Stimulated activated CD4-positive, alpha-beta T cell treated with anti-CD3 and anti-CD28 coated beads, TNF-alpha, amount 100 ng/mL, for 24 hours (primary cell): ENCODE measurements at places on chromosomes 5 and 9.

- peak; percentile 16 for DNase-seq
Measured at GRCh38 chr5:147857302-147858129, 21.0 kb upstream of the SCGB3A2 start.

DNA sequence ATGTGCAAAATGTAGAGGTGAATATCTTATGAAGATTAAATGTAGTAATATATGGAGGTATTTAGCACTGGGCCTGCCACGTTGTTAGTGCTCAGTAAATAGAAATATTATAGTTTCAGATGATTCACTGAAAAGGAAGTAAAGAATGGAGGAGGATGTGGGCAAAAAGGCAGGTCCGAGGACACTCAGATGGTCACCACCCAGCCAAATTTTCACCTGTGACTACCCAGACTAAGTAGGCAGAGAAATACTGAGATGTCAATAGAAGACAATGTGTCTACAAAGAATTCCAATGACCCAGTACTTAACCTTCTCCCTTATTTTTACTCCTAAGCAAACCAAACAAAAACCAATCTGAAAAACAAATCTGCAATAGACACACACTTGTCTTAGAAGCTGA is 70.3 kb upstream of the ATP10B start:
- no peak for DNase-seq

DNA sequence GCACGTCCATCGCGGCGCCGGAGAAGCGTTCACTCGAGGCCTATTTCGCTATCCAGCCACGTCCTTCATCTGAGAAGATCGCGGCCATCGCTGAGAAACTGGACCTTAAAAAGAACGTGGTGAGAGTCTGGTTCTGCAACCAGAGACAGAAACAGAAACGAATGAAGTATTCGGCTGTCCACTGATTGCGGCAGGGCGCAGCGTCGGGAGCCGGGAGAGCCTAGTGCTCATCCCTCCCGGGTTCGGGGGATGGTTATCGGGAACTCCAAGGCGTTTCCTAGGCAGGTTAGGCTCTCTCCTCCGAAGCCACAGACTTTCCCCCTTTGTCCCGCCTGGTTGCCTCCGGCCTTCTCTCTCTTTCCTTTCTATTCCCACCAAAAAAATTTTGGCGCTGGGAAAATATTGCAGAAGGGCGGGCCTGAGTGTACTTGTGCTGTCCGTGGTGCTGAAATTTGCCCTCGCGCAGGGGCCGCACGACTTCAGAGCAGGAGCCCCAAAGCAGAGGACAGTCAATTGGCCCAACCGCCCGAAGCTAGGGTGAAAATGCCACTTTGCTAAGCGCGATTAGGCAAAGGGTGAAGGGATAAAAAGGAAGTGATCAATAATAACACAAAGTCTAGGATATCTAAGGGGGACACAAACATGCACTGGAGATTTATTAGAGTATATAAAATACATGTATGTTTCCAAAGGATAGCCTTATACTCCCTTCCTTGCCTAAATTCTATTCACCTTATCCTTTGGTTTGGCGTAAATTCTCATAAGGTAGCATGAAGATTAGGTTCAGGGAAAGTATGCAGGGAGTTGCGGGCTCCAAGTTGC is 1.8 kb downstream of the POU4F3 start:
- DNase-seq = peak; percentile 32

- DNase-seq = peak; percentile 62
Measured at GRCh38 chr5:181160152-181160754, 12.9 kb downstream of the OR2V2 start.

DNA sequence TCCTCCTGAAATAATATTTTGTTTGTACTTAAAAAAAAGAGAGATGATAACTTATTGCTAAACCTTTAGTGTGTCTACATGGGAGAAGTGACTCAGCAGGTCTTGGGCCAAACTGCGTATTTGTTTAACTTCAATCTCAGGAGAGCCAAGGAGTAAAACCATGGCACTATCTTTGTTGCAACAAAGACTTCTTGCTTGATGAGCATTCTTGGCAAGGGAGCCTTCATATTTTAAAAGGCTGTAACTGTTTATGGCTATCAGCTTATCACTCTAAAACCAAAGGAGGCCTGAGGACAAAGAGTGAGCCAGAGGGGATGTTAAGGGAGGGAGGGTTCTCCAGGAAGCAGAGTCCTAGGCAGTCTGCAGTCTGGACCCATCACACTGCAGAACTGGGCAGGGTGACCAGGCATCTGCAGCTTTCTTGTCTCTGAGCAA is 216.2 kb upstream of the S1PR3 start:
- no peak for DNase-seq

DNA sequence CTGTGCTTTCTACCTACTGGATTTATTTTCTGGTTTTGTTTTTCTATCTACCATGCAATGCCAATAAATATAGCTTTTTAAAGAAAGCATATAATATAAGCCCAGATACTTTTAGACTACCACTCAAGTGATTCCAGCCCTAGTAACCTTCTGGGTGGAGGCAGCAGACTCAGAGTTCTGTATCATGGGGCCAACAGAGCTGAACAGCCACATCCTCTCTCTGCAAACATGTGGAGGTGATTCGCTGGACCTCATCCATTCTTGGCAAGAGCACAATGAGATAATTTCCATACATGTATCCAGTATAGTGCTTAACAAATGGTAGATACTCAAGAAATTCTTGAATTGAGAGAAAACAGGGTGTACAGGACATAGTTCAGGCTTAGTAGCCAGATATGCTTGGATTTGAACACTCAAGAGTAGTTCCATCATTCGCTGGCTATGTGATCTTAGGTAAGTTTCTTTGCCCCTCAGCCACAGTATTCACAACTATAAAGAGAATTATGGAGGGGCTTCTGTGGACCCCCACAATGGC is 124.5 kb downstream of the ASTN2 start:
- DNase-seq = no peak

GRCh38 chr9:136621734-136622093 is 41.0 kb upstream of the EGFL7 start:
- DNase-seq = no peak

- DNase-seq = no peak
Measured at GRCh38 chr9:120890320-120891244, 13.6 kb upstream of the PHF19 start.

DNA sequence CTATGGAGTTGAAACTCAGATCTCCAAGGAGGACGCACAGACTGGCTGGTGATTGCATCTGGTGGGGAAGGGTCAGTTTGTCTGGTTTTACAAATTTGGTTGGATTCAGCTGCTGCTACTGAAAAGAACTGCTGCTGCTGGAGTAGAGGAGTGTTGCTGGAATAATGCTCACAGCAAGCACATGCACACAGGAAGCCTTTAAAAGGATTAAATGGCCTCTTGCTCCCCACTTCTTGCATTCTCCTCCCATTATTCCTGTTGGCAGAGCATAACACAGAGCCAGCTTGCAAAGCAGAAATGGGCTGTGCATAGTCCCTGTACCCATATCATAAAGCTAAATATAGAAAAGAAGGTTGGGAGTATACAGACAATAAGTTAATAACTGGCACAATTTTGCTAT is 16.6 kb downstream of the ZNF474 start:
- DNase-seq = no peak

DNA sequence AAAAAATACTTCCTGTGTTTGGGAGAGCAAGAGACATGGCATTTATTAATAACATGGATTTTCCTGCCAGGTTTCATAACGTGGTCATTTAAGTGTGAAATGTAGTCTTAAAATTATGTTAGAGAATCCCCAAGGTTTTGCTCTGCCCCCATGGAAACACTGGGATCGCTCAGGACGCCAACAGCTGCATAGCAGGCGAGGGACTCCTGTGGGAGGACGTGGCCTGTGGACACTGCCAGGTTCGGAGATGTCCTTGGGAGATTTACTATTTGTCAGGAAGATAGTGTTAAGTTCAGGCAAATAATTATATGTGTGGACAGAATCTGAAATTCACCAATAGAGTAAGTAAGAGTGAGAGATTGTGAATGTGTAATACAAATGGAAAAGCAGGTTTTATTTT is 977 bp downstream of the BTNL9 start:
- no peak for DNase-seq

- DNase-seq = no peak
Measured at GRCh38 chr5:120706877-120707276, 242.8 kb downstream of the PRR16 start.

DNA sequence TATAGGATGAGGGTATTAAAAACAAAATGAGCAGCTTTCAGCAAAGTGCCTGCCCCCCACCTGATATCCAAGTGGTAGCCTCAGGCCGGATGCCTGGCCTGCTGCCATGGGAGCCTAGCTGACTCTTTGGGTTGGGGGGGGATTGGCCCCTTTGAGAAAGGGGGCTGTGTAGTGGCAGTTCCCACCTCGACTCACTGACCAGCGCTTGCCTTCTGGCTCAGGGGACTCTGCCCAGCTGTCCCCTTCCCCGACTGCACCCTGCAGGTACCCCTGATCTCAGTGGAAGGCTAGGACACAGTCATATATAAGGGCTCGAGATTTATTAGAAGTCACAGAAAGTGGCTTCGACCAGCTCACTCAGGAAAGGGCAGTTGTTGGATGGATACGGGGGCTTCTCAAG is 1.5 kb upstream of the NEUROG1 start:
- no peak for DNase-seq

DNA sequence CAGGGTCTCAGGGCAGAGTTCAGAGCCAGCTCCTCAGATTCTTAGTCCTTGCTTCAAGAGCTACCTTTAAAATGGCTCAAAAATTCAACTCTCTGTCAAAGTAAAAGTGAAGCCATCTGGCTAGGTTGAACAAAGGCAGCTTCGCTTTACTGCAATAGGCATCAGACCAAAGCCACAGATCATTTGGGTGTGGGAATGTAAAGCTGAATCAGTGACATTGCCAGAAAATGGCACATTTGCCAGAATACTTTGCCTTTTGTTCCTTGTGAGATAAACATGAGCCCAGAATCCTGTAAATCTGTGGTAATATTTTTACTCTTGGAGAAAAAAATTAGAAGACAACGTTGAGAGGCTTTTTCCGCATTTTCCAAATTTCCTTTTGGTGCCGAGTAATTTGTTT is 210.5 kb downstream of the PALM2AKAP2 start:
- no peak for DNase-seq

DNA sequence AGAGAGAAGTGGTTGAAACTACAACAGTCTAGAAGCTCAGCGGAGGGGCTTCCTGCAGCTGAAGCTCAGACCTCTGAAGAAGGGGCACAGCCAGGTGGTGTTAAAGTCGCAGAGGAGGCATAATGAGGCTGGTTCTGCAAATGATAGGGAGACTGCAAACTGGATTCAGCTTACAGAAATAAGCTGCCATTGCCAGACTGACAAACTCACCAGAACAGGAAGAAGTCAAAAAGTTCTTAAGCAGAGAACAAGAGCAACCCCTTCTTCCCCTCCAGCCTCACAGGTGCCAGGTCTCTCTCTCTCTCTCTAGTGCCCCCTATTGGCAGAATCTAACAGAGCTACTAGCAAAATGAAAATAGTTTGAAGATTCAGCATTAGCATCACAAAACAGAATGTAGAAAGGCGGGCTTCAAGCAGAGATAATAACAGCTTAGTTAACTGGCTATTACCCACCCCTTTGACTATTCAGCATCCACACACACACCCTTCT is 76.7 kb downstream of the GRAMD2B start:
- no peak for DNase-seq

GRCh38 chr5:159385536-159385935 is 55.2 kb upstream of the IL12B start:
- DNase-seq = no peak

- DNase-seq = no peak
Measured at GRCh38 chr9:135611142-135611874, 28.0 kb downstream of the GLT6D1 start.

- no peak for DNase-seq
Measured at GRCh38 chr9:21996438-21996837, 1.8 kb downstream of the CDKN2B-AS1 start.

DNA sequence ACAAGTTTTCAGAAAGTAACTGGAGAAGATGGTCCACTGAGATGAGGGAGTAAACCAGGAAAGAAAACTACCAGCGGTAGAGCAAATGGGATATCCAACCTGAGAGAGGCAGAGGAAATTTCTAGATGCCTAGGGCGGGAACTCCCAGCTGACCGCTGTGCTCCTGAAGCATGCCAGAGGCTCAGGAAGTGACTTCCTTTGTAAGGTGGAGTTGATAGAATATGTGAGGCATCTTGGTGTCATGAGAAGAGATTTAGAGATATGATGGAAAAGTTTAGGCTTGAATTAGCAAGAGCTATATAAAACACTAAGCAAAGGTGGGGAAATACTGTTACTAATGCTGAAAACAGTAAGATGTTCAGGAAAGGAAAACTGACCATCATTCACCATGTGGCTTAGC is 124.1 kb downstream of the C9orf152 start:
- DNase-seq = no peak

GRCh38 chr9:109894921-109895758 is 115.1 kb downstream of the PALM2AKAP2 start:
- no peak for DNase-seq

DNA sequence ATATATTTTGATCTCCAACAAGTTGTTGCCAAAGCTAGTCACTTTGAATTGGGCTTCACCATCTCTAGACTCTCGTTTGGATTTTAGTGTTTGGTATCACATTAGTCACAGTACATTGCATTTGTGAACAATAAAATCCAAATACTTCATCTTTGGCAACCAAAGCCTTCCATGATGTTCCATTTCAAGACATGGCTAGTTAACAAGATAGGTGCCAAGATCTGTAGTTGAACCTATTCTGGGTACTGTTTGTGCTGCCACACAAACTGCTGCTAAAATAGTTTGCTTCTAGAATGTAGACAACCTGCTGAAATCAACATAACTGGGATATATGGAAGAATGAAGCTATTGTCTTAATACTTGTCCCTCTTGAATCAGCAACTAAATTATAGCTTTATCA is 207.5 kb downstream of the LRRC70 start:
- DNase-seq = no peak

- no peak for DNase-seq
Measured at GRCh38 chr5:147036691-147037245, 158.2 kb upstream of the PPP2R2B start.

GRCh38 chr5:39340506-39340905 is 23.8 kb downstream of the C9 start:
- DNase-seq = no peak

GRCh38 chr9:93183663-93184431 is at the start of gene WNK2:
TSS of gene WNK2 (plus strand) at chr9:93184139. CDS start at chr9:93184930, 791 bp downstream.
- DNase-seq = no peak
